Brain microvascular endothelial cell (primary cell): ENCODE measurements at places on chromosomes 2 and 18.

DNA sequence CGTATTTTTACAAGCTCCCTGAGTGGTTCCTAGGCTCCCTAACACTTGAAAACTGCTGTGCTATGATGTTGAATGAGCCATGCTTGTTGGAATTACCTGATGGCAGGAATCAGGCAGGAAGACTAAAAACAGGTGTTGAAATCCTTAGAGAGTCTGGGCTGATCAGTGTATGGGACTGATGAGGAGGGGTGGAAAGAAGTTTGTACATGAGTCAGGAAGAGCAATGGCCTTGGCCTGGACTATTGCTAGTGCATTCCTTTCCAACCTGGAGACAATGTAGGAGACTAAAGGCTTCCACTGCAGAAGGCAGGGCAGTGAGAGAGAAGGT, 25.0 kb upstream of the TMBIM1 start:
- no peak for DNase-seq

GRCh38 chr2:110107092-110108079, 8.2 kb downstream of the MALL start:
- DNase-seq: no peak

DNA sequence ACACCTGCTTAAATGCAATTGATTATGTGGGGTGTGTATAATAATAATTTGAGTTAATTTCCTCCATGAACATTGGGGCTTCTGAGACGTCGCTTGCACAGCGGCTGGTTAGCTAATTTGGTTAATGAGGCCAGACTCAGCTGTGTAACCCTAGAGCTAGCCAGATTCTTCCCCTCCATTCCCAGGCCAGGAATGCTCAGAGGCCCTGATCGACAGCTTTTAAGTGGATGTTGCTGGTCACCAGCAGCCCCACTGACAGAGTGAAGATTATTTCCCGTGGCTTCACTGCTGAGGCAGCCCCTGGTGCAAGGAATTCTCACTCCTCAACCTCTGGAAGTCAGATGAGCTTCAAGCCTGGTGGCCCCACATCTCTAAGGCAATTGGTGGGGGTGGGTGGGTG, 12.4 kb upstream of the EPAS1 start:
- no peak for DNase-seq

DNA sequence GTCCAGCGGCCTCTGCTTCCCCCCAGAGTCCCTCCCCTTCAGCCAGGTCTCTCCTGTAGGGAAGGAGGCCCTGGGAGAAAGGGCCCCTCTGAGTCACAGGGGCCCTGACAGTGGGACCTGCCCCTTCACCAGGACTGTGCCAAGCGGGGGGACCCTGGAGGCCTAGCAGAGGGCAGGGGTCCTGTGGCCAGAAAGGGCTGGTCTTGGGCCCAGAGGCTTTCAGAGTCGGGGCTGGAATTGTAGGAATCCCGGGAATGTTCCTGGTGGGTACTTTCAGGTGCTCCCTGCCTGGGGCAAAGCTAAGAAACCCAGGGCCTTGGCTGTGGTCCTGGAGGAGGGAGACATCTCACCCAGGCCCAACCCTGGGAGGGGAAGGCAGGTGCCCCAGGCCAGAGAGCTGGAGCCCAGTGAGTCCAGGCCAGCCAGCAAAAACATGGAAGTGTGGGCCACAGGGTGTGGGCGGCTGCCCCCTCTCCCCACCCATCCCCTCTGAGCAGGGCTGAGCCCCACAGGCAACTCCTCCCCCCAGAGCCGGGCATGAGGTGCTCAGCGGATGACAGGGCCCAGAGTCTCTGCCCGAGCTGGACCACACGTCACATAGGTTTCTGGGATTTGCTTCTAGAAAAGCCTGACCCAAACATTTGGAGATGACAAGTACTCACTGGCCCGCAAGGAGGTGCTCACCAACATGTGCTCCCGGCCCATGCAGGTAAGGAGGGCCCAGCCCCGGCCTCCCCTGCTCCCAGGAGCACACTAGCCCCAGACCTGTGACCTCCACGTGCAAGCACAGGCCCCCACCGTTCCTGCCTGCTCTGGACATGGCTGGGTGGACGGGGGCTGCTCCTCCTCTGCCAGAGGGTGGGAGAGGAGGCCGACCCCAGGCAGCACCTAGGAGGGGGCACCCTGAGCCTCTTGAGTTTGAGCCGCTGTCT, 48.2 kb upstream of the ALPP start:
- DNase-seq: no peak

DNA sequence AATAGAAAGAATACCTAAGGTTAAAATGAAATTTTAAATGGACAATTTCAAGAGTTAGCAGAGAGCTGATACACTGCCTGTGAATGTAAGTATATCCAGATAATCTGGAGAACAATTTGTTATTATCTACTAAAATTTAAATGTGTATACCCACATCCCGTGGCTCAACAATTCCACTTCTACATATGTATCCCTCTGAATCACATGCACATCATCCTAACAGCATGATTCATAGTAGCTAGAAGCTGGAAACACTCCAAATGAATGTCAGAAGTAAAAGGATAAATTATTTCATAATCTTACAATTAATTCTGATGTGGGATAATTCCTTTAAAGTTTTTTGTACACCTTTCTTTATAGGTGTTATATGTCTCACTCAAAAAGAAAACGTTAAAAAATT, 87.9 kb downstream of the CNTNAP5 start:
- peak; percentile 0 for DNase-seq

DNA sequence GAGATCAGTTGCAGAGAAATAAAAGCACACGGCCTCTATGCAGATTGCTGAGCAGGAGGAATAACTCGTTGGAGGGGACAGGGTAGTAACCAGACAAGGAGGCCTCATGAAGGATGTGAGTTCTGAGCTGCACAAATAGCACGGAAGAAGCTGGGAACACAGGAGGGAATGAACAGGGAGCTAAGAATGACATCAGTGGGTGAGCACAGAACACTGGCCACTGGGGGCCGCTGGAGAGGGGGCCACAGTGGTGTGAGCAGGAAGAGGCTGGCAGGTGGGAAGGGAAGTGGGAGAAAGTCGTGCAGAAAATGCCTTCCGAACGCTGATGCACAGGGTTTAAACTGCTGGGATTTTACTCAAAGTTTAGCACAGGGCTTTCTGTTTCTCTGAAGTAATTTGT, 61.0 kb downstream of the ZAP70 start:
- peak; percentile 12 for DNase-seq

DNA sequence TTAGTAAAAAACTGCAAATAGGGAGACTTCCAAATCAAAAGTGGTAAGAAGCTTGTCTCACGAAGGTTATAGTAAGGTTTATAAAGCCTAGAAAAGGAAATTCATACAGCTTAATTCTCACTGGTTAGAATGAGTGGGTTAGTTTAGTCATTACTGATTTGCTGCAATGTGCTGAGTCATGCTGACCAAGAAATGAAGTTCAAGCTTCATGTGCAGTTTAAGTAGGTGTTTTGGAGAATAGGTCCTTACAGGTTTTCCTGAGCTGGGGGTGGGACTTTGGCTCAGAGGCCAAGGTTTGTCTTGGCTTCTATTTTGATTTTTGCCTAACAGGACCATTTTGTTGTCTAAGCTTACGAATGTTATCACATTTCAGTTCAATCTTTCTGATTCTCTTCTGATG, 15.1 kb downstream of the CLIP4 start:
- DNase-seq: peak; percentile 65

GRCh38 chr18:50099725-50100407, 95.1 kb downstream of the MYO5B start:
- DNase-seq: no peak

DNA sequence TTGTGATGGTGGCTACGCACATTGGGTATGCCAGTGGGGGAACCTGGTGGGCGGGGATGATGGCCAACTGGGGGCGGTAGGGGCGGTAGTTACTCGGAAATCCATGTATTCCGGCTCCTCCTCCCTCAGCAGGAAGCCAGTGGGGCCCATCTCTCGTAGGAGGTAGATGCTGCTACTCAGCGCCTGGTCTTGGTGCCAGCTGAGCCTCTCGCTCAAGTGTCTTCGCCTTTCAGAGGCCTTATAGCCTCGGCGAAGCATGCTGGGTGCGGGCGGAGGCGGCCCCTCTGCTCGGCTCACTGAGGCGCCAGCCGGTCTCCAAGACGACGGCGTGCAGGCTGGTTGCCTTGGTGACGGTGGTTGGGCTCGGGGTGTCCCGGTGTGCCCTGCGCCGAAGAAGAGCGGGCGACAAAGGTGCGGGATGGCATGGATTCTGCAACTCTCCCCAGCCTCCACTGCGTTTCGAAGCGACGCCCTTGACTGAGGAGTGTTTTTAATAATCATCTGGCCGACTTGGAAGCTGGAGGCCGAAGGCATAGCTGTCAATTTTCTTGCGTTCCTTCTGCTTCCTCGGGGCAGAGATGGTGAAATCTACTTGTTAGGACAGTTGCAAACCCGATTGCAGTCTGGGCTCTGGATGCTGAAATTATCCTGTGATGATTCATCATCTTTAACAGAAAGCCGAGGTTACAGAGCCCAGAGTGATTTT, at the start of gene ZSWIM2:
Gene ZSWIM2 (minus strand): TSS at position 298 of the 706 bp plus-strand sequence. CDS start 40 bp downstream, at position 258.
- DNase-seq: peak; percentile 85

GRCh38 chr2:4354678-4355077, 651.3 kb downstream of the DCDC2C start:
- peak; percentile 13 for DNase-seq

DNA sequence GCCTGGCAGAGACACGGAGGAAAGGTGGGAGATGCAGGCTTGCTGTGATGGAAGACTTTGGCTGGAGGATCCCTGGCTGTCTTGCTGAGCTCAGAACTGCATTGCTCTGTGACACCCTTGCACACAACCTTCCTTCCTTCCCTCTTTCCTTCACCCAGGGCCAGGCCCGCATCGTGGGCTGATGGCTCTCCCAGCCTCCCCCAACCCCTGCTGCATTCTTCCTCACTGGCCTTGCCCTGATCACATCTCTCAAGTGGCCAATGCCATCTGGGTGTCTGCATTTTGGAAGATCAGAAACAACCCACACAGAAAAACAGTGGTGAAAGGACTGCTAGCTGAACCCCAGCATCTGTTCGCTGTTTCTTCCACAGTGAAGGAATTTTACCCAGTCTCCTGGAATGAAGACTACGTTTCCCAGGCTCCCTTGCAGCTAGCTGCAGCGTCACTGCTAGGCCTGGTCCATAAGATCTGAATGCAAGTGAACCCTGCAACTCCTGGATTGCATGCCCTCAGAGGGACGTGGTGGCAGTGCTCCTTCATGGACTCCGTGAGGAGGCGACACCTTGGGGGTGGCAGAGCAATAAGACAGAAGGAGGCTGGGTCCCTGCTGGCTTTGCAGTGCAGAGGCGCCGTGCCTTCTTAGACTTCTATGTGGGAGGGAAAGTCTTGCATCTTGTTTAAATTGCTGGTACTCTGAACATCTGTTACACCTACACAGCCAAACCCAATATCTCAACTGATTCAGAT, 78.9 kb upstream of the YWHAQ start:
- DNase-seq: no peak

- no peak for DNase-seq
Observed at GRCh38 chr18:11714244-11714918, 25.3 kb downstream of the GNAL start.

DNA sequence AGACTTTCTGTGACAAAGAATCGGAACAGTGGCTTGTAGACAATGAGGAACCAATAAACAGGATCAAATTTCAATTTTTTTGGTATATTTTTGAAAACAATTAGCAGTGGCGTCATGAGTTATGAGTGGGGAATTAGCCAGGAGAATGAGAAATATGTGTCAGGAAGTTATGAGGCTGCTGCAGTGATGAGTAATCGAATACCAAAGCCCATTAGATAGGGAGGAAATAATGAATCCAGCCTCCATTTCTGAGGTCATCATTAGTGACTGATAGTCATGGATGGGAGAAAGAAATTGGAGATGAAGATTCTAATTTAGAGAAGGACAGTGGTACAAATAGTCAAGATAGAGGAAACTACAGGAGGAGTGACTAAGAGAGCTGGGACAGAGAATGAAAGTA, 673.1 kb upstream of the VRK2 start:
- DNase-seq: peak; percentile 71

- DNase-seq: no peak
Observed at GRCh38 chr18:69596345-69596744, 195.7 kb downstream of the DOK6 start.

DNA sequence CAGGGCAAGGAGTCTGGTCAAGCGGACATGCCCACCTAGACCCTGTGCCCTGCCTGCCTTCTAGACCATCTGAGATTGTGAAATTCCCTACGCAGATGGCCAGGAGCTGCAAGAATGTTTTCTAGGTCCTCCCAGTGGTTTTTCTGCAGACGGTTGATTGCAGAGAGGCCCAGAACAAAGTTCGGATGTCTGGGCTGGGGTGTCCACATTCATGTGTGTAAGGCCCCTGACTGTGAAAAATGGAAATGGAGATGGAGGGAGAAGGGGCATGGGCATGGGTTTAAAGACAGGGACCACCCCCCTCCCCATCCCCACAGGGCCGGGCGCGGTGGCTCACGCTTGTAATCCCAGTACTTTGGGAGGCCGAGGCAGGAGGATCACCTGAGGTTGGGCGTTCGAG, 11.8 kb downstream of the ARHGAP25 start:
- no peak for DNase-seq

DNA sequence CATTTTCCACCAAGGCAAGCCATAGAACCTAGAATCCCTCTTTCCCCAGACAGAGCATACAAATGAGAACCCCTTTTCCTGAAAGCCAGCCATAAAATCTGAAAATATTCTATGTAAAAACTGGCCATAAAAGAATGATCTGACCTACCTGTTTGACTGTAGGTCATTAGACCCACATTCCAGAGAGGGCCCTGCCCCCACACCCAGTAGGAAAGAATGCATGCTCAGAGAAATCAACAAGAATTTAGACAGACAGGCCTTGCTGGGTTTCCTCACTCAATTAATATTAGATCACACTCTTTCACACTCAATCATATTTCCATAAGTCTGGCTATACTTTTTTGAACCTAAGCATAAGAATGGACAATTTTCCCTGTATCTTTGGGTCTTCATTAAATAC, 929.5 kb downstream of the ERBB4 start:
- no peak for DNase-seq

- no peak for DNase-seq
Observed at GRCh38 chr2:66753660-66754059, 318.7 kb downstream of the MEIS1 start.

DNA sequence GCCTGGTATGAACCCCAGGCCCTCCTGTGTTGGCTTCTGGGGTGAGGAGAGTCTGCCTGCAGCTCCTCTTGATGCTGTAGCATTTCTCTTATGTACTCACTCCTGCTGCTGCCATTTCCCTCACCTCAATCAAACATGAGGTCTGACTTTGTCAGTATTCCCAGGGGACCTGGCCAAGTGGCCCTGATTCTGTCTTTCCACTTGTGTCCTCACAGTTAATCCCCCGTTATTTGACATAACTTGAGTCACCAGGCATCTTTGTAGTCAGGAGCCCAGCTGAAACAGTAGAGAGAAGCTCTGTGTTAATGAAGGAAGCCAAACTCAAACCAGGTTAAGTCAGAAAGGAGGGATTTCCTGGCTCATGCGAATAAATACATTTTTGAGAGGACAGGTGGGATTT, 55.0 kb downstream of the SLC9A2 start:
- DNase-seq: no peak

- no peak for DNase-seq
Observed at GRCh38 chr2:66957677-66958076, 439.5 kb upstream of the ETAA1 start.

DNA sequence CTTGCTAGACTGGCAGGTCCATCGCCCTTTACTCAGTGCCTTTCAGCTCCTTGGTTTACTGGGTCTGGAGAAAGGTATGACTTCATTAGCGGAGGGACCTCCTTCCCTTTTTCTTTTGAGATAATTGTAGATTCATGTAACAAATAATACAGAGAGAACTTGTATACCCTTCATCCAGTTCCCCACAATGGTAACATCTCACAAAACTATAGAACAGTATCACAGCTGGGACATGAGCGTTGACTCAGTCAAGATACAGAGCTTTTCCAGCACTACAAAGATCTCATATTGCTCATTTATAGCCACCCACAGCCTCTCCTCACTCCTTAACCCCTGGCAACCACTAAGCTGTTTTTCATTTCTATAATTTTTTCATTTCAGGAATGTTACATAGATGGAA, 59.8 kb downstream of the ZNF532 start:
- no peak for DNase-seq

GRCh38 chr2:238296638-238297457, 8.4 kb upstream of the PER2 start:
- no peak for DNase-seq
